Fibroblast of upper back skin (primary cell): ENCODE measurements at places on chromosomes 2 and 18.

DNA sequence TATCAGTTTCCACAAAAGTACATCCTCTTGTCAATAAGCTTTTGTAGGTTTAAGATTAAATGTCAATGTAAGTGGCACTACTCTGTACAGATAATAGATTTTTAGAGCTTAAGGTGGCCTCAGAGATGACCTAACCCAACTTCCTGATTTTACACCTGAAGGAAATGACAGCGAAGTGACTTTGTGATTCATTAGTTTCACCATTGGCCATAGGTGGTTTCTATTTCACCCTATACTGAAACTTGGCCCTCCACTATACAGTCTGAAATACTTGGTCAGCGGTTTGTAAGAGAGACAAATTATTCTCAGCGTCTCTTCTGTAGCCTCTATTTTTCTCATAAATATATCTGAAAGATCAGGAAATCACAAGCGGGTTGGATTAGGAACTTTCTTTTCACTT, 330.4 kb upstream of the FAM98A start:
- DNase-seq = no peak

- peak; percentile 27 for DNase-seq
Observed at GRCh38 chr2:52810460-52810859, 957.1 kb upstream of the CHAC2 start.

GRCh38 chr2:16882706-16883105, 217.1 kb upstream of the CYRIA start:
- DNase-seq = no peak

DNA sequence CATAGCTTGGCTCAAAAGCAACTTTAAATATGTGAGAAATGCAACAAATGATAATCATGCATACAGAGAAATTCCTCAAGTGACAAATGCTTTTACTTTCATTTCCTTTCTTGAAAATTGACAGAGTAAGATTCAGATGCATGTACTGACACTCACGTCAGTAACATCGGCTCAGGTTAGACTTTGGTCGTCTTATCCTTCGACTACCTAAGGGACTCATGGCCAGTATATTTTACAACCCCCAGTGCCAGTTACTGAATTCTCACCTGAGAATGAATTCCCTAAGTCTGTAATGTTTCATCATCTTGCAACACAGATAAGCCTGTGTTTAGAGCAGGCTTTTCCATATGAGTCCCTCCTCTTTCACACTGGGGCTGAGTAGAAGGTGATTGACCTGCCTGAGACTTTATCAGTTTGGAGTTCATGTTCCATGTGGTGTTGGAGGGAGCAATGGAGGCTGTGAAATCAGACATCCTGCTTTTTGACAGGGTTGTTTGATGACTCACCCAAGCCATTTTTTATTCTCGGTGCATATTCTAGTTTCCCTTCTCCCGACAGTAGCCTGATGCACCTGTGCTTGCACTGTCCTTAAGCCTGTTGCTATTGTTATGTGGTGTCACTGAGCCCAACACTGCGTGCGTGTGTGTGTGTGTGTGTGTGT, 30.5 kb upstream of the ATP8B1 start:
- DNase-seq = peak; percentile 34

DNA sequence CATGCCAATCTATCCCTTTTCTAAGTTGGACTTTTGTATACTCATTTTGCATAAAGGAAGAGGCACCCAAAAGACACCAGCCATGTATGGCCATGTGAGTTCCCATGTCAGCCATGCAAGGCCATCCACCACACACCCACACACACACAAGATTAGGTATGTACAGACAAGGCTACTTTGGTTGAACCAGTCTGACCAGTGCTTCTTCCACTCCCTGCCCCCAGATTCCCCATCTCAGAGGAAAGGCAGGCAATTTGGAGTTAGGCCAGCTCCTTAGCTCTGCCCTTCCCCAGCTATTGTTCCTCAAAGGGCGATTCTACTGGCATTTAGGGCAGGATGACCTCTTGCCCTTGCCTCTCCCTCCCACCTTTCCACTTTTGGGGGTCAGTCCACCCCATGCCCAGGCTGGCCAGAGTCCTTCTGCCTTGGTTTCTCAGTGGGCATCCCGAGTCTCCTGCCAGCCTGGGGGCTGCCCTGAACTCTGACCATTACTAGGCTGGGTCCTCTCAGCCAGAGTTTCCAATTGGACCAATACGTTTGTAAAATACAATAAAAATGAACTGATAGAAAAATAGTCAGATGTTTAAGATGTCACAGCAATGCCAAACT, 101.1 kb downstream of the ZBTB7C start:
- no peak for DNase-seq

DNA sequence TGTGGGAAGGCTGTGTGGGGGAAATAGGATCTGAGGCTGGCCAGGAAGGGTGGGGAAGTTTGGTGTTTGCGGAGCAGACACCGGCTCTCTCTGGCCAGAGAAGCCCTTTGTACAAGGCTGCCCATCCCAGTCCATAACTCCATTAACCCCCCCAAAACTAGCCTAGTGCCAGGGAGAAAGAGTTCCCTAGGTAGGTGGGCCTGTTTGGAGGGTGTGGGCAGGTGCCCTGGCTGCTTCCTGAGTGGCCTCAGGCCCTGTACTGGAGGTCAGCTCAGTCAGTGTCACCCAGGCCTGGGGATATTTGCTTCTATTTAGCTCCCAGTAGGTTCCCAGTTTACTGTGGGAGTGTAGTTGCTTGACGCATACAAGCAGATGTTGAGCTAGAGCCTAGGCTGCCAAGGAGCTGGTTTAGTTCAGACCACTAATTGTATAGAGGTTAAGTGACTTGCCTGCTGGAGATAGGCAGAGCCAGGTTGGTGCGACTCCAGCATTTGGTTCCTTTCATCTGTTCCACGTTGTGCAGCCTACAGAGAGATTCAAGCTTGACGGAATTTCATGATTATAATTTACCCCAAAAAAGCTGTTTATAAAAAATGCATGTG, 2.9 kb upstream of the GREB1 start:
- no peak for DNase-seq

DNA sequence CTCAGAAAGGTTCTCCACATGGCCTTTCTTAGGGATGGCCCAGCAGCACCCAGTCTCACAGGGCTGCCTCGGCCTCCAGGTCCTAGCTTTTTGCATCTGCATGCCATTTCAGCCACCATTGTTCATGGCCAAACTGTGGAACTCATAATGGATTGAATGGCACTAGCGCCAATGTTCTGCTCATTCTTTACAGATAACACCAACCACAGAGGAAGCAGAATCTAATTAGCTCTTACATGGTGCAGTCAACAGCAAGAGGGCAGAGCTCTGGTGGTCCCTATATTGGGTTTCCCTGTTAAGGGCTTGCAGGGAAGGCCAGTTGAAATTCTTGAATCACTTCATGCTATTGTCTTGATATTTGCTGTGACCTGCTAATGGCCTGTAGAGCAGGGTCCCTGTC, 45.6 kb downstream of the ARL4C start:
- DNase-seq = no peak

GRCh38 chr2:106104332-106105062, 89.6 kb downstream of the UXS1 start:
- peak; percentile 58 for DNase-seq

GRCh38 chr2:160942476-160943142, 217.6 kb upstream of the TANK start:
- DNase-seq = peak; percentile 49

GRCh38 chr18:6203791-6204190, 210.9 kb downstream of the L3MBTL4 start:
- DNase-seq = no peak

GRCh38 chr2:204050681-204051080, 114.1 kb downstream of the ICOS start:
- DNase-seq = no peak

DNA sequence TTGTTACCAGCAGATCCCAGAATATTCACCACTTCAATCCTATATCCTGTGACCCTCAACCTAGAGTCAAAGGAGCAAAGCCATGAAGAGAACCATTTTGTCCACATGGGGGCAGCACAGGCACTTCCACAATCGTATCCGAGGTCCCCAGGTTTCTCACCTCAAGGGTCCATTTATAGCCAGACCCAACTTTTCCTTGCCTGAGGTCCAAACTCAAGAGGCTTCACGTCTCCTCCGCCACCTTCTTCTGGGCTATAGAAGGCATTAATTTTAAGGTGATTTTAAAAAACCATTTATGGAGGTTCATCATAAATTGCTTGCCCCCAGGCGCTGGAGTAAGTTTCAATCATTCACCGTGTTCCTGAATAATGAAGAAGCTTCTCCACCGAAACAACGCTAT, 111.6 kb upstream of the NABP1 start:
- DNase-seq = peak; percentile 71

DNA sequence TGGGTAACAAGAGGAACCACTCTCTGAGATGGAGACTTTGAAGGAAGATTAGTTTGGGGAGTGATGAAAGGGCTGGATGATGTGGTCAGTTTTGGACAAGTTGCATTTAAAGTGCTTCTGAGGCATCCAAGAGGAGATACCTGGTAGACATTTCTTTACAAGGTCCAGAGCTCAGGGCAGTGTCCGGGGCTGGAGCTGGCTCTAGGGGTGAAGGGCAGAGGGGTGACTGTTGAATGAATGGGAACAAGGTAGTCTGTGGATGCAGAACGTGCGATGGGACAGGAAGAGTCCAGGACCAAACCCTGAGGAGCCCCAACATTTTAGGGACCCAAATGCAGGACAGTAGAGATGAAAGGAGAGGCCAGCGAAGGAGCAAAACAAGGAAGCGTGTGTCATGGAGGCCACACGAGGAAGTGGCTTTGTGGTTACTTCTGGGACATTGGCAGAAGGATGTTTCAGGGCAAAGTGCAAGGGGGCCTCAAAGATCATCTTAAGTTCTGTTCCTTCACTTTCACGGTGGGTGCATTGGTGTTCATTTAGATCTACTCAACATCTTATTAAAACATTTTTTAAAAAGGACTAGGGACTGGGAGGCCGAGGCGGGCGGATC, 13.6 kb upstream of the GPR35 start:
- DNase-seq = no peak

- peak; percentile 40 for DNase-seq
Observed at GRCh38 chr18:28961669-28962228, 784.8 kb upstream of the CDH2 start.

DNA sequence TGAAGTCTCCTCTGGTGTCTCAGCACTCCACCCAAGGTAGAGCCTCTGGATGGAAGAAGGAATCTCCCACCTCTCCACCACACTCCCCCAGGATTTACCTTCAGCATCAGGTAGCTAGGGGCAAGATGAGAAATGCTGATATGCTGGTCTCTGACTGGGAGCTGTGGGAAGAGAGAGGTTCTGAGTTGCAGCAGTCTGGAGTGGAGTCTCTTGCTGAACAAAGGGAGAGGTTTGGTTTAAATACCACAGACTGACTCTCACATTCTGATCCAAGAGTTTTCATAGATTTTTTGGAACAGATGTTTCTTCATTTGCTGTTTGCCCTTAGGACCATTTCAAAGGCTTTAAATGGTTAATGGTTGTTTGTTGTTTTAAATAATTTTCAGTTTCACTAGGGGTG, 1.1 kb upstream of the CFLAR start:
- no peak for DNase-seq

DNA sequence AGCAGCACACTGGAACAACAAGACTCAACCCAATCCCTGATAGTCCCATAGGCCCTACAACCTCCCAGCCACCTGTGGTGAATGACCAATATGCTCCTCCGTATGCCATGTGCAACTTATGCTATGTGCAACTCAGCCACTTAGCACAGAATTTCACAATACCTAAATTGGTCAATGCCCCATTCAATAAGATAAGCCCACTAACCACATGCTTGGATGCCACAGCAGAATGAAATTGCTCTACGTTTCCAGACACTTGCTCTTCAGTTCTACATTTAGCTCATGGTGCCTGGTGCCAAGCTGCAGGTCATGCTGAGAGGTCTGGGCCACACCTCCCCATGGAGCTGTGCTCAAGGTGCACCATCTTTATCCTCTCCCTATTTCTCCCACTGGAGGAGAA, 159.8 kb downstream of the EN1 start:
- DNase-seq = no peak

- no peak for DNase-seq
Observed at GRCh38 chr18:40754477-40754876, 1200.6 kb upstream of the PIK3C3 start.

DNA sequence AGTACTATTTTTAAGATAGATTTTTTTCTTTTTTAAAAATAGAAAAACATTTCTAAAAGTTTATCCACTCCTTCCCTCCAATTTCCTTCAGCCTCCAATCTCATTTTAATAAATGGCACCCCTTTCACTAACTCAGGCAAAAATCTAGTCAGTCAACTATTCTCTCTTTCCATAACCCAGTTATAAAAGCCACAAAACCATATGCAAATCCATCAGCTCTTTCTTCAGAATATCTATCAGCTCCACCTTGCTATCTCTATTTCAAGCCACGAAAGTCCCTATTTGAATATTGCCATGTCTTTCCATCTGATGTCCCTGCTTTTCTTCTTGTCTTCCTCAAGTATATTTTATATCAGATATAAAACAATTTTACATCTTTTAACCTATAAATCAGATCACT, 397.1 kb downstream of the ERBB4 start:
- no peak for DNase-seq

GRCh38 chr18:55317324-55317723, 270.7 kb downstream of the TCF4 start:
- no peak for DNase-seq

DNA sequence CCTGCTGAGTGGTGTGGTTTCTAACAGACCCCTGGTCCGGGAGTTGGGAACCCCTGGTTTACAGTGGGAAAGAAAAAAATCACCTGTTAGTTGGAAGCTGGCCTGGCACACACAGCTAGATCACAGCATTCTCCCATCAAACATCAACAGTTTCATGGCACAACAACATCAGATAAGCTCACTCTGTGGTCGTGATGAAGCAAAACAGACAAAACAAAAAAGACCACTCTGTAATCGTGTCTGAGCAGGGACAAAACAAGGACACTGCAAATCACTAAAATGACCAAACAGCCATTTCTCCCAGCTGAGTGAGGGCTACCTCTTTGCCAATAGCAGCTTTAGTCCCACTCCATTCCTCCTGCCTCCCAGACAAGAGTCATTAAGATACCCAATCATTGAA, 9.0 kb upstream of the IMPACT start:
- no peak for DNase-seq

DNA sequence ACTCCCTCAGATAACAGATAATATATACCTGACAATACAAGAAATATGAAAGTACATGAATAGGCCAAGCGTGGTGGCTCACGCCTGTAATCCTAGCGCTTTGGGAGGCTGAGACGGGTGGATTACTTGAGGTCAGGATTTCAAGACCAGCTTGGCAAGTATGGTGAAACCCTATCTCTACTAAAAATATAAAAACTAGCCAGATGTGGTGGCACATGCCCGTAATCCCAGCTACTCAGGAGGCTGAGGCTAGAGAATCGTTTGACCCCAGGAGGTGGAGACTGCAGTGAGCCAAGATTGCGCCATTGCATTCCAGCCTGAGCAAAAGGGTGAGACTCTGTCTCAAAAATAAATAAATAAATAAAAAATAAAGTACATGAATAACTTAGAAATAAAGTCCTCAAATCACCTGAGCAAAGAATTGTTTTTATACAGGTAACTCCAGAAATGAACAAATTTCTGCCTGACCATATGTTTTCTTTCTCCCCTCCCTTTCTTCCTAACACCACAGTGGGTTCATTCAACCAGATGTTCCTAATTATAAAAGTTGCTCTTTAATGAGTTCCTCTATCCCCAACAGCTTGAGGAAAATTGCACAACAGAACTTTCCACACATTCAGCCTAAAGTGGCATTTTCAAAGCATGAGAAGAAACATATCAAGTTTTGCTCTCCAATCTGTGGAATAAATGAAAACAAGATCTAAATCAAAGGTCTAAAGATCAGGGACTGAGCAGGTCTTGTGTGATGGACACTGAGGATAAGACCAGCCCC, 33.6 kb upstream of the AP1S3 start:
- peak; percentile 25 for DNase-seq

GRCh38 chr18:45686891-45687611, 36.9 kb upstream of the SLC14A1 start:
- DNase-seq = no peak

GRCh38 chr2:15049096-15049993, 416.8 kb downstream of the LRATD1 start:
- no peak for DNase-seq
